ENCODE measurements at places on chromosomes 2 and 18.

DNA sequence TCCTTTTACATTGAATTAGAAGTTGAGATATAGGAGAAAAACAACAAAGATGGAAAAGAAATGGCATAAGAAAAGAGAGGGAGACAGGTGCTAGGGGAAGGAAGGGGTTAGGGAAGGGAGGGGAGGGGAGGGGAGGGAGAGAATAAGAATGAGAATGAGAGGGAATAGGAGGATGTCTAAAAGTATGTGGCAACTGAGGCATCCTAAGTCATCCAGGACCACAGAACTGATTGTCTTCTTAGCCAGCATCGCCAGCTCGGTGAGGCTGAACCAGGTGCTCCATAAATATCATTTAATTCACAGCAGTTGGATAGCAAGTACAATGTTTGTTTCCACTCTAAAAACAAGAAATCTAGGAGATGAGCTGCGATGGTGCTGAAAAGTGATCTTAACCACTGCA lies 393.5 kb downstream of the TMEM182 start:
- DNase-seq = no peak

GRCh38 chr18:49744376-49745008 lies 68.8 kb downstream of the ACAA2 start:
- no peak for DNase-seq

GRCh38 chr2:170221317-170222288 lies 43.7 kb downstream of the MYO3B start:
- DNase-seq = peak; percentile 52

- no peak for DNase-seq
Observed at GRCh38 chr2:231053846-231054245, 2.8 kb upstream of the PSMD1 start.

DNA sequence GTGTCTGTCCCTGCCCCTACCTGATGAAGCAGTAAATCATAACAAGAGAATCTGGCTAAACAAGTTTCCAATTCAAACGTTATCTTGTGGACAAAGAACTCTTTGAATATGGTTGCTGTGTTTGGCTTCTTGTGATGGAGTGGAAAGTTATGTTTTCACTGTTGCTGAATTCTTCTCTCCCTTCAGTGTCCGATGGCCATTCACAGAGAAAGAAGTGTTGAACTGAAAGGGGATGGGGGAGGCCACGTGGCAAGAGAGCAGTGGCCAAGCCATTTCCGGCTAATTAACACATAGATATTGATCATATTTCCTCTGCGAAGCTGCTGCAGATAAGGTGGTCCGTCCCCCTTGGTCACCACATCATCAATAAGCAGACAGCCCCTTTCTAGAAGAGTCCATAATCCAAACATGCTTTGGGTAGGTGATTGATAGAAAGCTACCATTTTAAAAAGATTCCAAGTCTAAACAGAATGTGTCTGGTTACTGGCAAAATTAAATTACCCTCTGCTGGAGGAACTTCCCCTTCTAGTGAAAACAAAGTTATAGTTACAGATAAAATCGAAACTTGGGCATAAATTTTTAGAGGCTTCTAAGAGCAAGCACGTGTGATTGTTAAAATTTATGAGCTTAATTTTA lies 36.9 kb upstream of the FZD7 start:
- no peak for DNase-seq

DNA sequence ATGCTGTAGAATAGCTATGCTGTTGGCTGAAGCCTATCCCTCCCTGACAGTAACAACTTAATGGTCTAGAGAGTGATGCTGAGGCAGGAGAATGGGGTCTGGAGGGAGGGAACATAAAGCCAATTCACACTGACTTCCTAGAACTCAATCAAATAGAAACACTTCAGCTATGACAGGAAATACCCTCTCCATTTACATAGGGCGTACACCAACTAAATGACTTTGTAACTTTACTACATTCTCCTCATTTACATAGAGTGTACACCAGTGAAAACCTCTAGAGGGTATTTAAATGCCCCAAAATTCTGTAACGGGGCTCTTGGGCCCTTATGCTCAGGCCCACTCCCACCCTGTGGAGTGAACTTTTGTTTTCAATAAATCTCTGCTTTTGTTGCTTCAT lies 41.5 kb downstream of the YPEL5 start:
- no peak for DNase-seq

Data from LHCN-M2 (cell line).